ENCODE measurements at places on chromosomes 5 and 9.

DNA sequence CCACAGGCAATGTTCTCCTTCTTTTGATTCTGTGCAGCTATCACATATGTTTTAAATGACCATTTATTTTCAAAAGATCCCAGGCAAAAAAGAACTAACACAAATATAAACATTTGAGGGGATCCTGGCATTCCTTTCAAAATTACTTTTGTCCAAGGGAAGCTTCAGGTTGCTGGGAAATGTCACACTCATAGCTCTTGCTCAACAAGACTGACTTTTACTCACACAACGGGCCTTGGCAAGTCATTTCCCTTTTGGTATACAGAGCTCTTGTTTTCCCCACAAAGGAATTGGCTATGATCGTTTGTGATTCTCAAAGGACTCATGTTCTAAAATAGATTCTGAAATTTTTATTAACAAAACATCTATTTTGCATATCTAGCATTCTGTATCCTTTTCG is 4.5 kb upstream of the PALM2AKAP2 start:
- DNase-seq = peak; percentile 41

DNA sequence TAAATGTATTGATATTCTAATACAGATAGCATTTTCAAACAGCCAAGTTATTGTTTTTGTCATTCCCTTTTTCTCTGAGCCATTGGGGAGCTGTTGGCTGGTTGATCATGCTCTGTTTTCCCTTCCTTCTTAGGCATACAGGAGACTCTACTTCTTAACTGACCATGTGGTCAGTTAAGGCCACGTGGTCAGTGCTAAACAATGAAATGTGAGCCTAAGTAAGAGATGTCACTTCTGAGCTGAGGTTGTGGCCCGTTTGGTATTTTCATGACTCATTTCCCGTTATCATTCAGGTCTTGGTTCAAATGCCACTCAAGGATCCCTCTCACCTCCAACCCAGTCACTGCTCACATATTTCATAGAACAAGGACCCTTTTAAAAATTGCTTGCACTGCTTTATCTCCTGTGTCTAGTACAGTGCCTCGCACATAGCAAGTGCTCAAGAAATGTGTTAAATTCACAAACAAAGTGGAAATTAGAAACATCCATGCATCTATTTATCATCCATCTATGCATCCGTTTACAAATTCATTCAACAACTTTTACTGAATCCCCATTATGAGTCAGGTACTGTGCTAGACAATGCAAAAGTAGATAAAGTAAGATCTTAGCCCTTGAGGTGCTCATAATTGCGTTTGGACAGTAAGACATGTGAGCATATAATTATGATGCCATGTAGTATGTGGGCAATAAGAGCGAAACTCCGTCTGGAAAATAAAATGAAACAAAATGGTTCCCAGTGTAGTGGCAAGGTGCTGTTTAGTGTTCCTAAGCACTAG is 50.7 kb downstream of the ARRDC3 start:
- DNase-seq = peak; percentile 58

DNA sequence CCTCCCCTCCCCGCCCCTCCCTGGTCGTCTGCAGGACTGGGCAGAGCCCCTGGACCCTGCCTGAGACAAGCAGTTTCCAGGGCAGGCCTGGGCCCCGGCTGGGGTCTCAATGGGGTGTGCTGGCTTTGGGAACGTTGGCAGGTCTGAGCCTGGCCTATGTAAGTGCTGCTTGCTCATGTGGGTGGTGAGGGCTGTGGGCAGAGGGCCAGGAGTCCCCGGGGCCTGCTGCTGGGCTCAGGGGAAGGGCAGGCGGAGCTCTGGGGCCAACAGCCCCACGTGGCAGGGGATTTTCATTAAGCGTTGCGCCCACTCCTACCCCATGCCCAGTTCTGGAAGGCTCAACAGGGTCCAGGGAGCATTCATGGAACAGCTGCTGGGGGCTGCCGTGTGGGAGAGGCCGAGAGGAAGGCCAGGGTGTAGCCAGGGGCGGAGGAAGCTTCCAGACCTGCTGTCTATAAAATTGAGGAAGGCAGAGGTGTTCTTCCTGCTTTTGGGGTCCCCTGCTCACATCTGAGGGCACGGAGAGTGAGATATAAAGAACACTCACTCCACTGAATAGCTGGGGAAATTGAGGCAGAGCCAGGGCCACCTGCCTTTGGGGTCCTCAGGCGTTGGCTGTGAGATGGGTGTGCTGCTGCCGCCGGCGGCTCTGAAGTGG is 32.5 kb downstream of the RXRA start:
- peak; percentile 33 for DNase-seq

DNA sequence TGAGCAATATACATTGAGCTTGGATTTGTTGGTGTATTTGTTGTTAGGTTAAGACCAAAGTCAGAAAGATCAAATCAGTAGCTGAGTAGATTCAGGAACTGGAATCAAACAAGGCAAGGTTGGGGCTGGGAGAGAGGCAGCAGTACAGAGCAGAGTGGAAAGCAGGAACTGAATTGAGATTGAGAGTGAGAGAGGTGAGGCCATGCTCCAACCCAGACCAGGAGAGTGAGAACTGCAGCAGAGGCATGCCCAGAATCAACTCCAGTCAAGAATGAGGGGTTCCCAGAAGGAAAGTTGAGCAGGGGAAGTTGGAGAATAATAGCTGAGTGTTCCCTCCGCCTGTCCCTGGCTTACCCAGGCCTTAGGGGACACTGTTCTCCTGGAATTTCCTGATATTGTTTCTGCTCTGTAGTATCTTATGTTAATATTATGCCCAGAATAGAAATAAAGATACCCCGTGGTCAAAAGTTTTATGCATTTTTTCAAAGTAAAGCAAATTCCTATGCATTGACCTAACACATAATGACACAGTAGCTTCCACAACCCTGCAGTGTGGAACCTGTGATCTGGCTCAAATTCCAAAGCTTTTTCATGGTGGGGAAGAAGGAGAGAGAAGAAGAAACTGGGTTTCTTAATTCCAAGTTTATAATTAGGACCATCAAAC is 82.7 kb downstream of the SV2C start:
- no peak for DNase-seq

DNA sequence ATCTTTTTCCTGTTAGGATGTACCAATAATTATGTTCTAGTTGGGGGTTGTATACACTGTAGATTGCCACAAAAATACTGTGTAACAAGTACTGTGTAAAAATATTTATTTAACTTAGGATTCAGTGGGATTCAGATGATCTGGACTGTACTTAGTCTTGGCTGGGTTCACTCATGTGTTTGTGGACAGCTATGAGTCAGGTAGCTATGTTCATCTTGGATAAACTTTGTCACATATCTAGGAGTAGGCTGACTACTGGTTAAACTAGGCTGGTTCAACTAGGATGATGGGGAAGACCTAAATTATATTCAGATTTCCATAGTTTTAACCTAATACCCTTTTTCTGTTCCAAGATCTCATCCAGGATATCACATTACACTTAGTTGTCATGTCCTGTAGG is 32.1 kb upstream of the TNFSF15 start:
- no peak for DNase-seq

DNA sequence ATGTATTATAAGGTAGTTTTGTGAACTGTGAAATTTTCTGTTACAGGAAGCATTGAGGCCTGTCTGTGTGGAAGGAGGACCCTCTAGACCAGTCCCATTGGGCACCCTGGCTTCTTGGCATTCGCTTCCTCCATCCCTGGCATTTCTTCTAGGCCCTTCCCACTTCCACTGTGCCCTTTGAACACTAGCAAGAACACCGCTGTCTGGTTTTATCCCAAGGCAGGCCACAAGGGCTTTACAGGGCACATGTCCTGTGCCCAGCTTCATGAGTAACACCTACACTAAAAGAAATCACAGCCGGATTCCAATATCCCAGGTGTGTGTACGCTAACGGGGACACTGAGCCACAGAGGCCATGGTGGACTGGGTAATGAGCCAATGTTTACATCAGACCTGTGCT is 99.8 kb downstream of the ADRB2 start:
- no peak for DNase-seq

GRCh38 chr5:59209758-59210359 is 627.0 kb downstream of the RAB3C start:
- peak; percentile 77 for DNase-seq

DNA sequence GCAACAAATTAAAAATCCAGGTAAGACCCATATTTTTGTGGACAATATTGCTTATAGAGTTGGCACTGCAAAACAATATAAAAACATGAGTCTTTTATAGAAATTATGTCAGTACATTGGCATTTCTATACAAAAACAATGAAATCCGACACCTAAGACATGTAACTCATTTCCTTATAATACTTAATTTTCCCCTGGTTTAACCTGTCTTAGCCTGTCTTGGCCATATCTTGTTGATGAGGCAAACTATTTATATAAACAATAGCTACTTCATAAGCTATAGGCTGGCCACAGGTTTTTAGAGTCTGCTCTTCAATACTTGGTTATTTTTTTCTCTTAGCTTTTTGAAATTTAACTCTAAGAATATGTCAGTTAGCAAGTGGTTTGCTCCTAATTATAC is 44.7 kb upstream of the IZUMO3 start:
- no peak for DNase-seq

DNA sequence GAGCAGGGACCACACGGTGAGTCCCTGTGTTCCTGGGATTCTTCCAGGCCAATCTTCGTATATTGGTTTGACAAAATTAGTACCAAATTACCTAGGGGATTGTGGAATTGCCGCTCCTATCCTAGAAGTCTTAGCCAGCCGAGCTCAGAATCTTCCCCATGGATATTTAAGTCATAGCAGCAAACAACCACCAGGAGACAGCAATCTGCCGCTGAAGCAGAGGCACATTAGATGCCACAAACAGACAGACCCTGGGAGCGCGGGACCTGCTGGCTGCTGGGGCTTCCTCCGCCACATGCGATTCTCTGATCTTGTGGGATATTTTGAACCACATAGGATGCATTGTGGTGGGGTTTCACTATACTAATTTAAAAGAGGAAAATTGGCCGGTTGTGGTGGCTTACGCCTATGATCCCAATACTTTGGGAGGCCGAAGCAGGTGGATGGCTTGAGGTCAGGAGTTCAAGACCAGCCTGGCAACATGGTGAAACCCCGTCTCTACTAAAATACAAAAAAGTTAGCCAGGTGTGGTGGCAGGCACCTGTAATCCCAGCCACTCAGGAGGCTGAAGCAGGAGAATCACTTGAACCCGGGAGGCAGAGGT is 31.7 kb upstream of the ZBTB43 start:
- peak; percentile 22 for DNase-seq

GRCh38 chr9:125409637-125410521 is 148.3 kb downstream of the GAPVD1 start:
- peak; percentile 47 for DNase-seq

Measured in fibroblast of pulmonary artery (primary cell).